Stimulated activated CD4-positive, alpha-beta T cell treated with anti-CD3 and anti-CD28 coated beads, Interleukin-15, amount 100 ng/mL, for 1 hour (primary cell): ENCODE measurements at places on chromosomes 3 and 15.

DNA sequence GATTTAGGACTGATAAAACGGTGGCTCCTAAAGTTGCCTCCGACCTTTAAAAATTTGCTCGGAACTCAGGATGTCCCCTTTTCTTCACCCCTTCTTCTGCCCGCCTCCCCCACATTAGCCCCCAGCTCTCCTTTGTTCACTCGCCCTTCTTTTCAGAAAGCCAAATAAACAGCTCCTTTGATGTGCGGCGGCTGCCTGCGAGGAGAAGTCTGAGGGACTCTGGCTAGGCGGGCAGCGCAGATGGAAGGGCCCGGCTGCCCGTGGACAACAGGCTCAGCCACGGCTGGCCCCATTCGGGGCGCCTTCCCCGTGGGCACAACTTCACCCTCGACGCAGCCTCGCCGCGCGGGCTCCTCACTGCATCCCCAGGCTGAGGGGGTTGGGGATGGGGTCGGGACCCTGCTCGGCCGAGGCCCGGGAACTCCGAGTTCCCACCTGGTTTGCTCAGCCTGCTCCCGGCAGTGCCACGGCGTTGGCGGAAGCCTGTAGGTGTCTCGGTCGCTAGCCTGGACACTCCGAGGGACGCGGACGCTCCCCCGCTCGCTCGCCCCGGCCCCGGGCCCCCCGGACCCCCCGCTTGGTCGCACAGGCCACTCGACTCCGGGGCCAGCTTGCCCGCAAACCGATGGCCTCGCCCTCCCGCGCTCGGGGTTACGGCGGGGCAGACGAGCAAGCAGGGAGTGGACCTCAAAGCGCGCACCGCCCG, 897 bp upstream of the TLE3 start:
- peak; percentile 8 for DNase-seq

GRCh38 chr15:88242586-88243555, 13.7 kb downstream of the NTRK3 start:
- no peak for DNase-seq

- no peak for DNase-seq
Measured at GRCh38 chr3:72259755-72260587, 475.0 kb upstream of the PROK2 start.

GRCh38 chr3:74501007-74501406, 113.5 kb downstream of the CNTN3 start:
- DNase-seq, result no peak

DNA sequence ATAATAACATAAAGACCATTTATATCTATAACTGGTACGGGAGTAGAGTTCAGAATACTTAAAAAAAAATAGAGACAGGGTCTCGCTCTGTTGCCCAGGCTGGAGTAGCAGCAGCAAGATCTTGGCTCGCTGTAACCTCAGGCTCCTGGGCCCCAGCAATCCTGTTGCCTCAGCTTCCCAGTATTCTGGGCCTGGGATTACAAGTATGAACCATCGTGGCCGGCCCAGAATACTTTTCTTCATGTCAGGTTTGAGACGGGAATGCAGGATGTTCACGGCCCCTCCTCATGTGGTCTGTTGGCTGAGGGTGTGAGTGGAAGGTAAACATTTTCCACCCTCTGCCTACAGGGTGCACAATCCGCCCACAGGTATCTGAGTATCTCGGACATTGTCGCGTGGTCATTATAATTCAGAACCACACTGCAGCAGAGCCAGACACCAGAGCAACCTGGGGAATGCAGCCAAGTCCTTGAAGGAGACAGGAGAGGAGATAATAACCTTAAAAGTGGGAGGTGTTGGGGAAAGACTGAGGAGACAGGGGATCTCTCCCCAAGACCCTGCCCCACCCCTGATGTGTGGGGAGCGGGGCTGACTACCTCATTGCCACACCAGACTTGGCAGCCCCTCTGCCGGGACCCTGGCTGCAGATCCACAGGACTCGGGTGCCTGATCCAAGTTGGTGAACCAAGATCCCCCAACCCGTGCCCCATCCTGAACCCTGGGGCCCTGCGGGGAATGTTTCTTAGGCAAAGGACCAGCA, 106.8 kb downstream of the ADCY5 start:
- no peak for DNase-seq

DNA sequence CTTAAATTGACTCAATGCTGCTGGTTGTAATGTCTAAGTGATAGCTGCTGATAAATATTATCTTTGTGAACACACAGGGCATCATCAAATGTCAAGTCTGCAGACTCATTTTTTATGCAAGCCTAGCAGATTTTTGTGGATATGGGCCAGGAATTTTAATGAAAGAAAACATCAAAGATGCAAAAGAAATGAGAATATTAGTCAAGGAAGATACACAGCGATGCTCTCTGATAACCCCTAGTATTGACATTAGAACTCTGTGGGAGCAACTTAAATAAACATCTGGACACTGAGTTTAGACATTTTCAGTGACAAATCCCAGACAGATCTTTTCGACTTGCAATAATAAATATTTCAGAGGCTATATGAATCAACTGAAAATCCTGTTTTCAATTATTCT, 28.3 kb downstream of the POLR2M start:
- no peak for DNase-seq

DNA sequence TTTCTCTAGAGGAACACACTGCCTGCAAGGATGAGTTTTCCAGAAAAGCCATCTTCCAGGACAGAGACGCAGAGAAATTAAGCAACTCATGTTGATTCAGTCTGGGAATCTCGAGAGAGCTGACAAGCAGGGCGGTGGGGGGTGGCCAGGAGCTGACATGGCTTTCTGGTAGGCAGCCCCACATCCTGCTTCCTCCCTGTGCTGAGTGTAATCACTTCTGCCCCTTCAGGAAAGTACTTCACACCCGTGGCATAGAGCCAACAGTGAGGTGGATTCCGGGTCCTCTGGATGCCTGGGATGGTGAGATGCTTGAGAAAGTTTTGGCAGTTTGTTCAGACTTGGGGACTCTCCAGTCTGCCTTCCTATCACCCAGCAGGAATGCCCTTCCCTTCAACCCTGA, 221.1 kb downstream of the SLCO3A1 start:
- no peak for DNase-seq

GRCh38 chr15:90916461-90916860, 13.4 kb downstream of the MAN2A2 start:
- no peak for DNase-seq

GRCh38 chr15:100235030-100235617, 106.7 kb downstream of the ADAMTS17 start:
- no peak for DNase-seq

DNA sequence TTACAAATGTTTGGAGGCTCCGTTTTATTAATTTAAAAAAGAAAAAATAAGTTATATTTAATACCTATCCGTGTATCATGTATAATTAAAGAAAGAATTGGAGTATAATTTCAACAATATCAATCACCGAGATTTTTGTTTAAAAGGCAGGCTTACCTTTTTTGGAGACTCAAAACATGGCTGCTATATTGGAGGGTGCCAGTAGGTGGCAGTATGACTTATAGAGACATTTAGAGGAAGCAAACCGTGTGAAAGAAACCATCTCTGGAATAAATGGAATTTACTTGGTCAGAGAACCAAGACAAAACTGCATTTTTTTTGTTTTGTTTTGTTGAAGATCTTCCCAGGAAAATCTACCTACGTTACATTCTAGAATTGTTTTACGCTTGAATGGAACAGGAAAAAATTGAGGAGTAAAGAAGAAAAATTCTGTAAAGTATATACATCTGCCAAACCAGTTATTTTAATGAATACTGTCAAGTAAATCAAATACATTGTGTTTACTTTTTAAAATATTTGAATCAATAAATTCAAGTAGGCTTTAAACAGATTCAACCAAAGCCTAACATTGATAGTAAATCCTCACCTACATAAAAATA, 802.6 kb upstream of the ALCAM start:
- DNase-seq, result peak; percentile 5

GRCh38 chr3:149657321-149657925, 402 bp downstream of the WWTR1 start:
- DNase-seq, result no peak

- DNase-seq, result no peak
Measured at GRCh38 chr15:43966646-43967045, 139.8 kb downstream of the WDR76 start.

- DNase-seq, result no peak
Measured at GRCh38 chr15:33028495-33028894, 166.0 kb downstream of the FMN1 start.

DNA sequence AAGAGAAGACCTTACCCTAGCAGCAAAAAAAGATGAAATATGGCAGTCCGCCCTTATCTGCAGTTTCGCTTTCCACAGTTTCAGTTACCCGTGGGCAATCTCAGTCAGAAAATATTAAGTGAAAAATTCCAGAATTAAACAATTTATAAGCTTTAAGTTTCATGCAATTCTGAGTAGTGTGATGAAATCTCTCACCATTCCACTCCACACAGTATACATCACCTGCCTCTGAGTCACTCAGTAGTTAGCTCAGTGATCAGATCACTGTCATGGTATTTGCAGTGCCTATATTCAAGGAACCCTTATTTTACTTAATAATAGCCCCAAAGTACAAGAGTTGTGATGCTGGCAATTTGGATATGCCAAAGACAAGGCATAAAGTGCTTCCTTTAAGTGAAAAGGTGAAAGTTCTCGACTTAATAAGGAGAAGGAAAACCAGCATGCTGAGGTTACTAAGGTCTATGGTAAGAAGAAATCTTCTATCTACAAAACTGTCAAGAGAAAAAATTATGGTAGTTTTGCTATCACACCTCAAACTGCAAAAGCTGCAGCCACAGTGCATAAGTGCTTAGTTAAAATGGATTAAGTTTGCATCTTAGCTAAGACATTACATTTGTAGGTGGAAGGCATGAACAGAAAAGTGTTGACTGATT, 48.1 kb downstream of the HSPBAP1 start:
- no peak for DNase-seq

GRCh38 chr15:78537266-78537905, 2.9 kb upstream of the PSMA4 start:
- no peak for DNase-seq

GRCh38 chr3:157157836-157158235, 2.1 kb downstream of the CCNL1 start:
- DNase-seq, result no peak

DNA sequence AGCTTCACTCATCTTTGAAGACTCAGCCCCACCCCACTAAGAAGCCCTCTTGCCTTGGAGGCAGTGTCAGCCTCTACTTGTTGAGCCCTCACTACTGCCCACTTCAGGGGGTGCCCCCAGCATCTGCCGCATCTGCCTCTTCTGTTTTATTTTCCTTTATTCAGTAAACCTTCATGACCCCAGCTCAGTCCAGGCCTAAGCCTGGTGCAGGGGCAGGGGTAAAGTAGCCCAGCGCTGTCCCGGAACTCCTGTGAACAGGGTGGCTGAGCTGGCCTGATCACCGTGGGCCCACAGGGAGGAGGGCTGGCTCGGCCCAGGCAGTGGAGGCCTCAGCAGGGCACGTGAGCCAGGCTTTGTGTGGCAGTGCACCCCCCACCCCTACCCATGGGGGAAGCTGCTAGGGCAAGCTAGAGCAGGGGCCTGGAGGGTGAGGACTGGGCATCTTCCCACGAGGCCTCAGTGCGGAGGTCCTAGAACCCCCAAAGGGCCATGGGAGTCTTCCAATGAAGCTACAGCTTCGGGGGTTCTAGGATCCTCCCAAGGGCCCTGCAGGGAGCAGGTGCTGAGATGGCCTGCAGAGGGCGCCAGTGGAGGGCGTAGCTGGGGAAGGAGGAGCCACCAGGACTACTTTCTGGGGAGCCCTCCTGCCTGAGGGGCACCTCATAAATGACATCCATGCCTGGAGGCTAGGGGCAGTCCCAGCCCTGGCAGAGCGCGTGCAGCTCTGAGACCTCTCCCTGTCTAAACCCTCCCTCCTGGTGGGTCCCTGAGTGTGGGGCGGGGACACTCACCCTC, 36.0 kb downstream of the TSPAN3 start:
- no peak for DNase-seq

DNA sequence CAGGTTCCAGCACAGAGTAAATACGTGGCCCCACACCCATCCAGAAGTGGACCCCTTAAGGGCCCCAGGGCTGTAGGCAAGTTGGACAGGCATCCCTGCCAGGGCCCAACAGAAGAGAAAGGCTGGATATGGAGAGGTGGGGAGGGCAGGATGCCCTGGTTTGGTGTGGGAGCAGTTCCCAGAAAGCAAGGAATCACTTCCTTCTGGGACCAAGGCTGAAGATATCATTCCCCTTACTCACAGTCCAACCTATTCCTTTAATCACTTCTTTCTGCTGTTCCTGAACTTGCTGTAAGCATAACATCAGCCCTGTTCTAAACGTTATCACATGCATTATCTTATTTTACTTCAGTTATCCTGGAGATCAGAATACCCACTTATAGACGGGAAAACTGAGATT, 6.1 kb upstream of the MESP2 start:
- no peak for DNase-seq

- no peak for DNase-seq
Measured at GRCh38 chr15:59615661-59616060, 4.1 kb downstream of the GCNT3 start.

- DNase-seq, result no peak
Measured at GRCh38 chr3:181824961-181825360, 113.2 kb downstream of the SOX2 start.

GRCh38 chr3:126180477-126181397, at the start of gene ALDH1L1:
ALDH1L1 (minus strand) TSS chr3:126180586; CDS start chr3:126160979, 19,607 bp downstream.
- DNase-seq, result no peak

- no peak for DNase-seq
Measured at GRCh38 chr3:54087581-54088410, 34.6 kb upstream of the CACNA2D3 start.

GRCh38 chr15:75307778-75308390, 25.2 kb downstream of the GOLGA6D start:
- no peak for DNase-seq

- no peak for DNase-seq
Measured at GRCh38 chr3:71061581-71061980, 521.9 kb downstream of the FOXP1 start.

DNA sequence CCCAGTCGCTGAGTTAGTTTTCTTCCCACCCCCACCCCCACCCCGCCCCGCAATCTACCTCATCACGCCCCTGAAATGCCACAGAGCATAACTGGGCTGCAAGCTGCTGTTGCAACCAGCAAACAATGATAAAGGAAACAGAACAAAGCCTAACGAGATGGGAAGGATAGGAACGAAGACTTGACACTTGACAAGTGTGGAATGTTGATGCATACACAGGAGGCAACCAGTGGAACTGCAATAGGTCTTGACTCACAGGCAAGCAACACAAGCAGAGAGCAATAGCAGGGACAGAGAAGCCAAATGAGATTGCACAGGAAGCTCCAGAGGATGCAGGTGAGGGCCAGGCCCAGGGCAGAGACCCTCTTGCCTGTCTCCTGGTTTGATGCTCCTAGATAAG, 225.9 kb downstream of the IGSF11 start:
- no peak for DNase-seq

- DNase-seq, result no peak
Measured at GRCh38 chr3:52890735-52891134, 6.6 kb downstream of the STIMATE start.

DNA sequence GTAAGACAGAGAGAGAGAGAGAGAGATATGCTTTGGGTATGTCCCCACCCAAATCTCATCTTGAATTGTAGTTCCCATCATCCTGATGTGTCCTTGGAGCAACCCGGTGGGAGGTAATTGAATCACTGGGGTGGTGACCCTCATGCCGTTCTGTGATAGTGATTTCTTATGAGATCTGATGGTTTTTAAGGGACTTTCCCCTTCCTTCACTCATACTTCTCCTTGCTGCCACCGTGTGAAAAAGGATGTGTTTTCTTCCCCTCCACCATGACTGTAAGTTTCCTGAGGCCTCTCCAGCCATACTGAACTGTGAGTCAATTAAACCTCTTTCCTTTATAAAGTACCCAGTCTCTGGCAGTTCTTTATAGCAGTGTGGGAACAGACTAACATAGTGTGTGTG, 60.3 kb downstream of the EOMES start:
- DNase-seq, result no peak

- DNase-seq, result no peak
Measured at GRCh38 chr3:189712906-189713483, 81.8 kb downstream of the TP63 start.
